ENCODE measurements at places on chromosomes 1 and 21.

DNA sequence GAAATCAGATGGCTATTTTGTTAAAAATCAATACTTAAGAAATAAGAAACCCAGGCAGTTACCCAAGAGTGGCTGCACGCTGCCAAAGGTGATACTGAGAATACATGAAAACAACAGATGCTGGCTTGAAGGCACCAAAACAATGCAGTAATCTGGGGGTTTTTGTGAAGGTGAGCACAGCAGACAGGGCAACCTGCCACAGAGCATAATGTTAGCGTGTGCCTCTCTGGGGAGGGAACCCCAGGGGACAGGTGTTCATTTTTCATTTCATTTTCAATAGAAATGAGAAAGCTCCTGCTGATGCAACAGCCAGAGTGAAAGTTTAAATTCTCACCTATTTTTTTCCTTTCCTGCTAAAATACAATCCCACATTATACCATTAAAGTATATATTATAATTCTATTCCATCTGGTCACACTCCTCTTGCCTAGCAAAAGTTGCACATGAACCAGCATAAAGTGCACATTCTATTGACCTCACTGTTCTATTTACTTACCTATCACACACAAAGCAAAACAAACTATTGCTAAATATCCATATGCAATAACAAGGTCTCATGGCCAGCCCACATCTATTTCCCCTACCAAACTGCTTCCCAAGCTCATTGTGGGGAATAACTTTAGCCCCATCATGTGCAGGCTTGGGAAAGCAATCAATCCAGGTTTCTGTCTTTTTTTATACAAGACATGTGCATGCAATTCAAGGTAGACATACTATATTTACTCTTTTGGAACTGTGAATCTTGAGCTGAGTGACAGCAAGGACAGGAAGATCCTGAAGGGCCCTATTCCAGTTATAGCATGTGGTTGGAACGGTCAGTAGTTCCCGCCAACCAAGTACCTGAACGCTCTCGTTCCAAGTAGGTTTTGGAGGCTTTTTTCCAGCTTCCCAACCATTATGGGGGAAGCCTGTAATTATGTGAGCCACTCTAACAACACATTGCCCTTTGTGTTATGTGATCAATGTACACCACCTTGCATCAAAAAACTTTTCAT, 173.6 kb downstream of the RERE start:
- DNase-seq: no peak

GRCh38 chr1:246828818-246829217, 102.9 kb downstream of the AHCTF1 start:
- no peak for DNase-seq

DNA sequence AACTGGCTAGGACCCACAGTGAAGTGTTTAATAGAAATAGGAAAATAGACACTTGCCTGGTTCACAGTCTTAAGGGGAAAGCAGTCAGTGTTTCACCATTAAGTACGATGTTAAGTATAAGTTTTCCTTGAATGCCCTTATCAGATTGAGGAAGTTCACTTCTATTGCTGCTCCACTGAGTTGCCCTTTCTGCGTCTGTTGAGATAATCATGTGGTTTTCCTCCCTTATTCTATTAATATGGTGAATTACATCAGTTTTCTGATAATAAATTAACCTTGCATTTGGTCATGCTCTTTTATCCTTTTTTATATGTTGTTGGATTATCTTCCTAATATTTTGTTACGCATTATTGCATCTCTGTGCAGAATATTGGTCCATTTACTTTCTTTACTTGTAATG, 21.4 kb downstream of the UTS2 start:
- no peak for DNase-seq

DNA sequence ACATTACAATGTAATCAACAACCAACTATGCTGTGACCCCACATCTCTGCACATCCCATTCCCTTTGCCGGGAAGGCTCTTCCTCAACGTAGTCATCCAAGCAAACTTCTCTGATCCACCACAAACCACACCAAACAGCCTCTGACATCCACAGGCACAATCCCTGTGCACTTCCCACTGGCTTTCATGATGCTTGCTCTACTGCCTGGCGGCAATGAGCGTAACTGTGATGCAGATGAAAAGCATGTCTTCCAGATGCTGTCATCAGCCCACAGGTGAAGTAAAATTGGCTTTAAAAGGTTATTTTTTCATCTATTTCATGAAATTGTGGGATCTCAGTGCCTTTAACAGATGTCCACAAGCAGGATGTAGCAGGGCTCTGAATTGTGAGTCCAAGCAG, 635.2 kb downstream of the SMYD3 start:
- peak; percentile 91 for DNase-seq

DNA sequence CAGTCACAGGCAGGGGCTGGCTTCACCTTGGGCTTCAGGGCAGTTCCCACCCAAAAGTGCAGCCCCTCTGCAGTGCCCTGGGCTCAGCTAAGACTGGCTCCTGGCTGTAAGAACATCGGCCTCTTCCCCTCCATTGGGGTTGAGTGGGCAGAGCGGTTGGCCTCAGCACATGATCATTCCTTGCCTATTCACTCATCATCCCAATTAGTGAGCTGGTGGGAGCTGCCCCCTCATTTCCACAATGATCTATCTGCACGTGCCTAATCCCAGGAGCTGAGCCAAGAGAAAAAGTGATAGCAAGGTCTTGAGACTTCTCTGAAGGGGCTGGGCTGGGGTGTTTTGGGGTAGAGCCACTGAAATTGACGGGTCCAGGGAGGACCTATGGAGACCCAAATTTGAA, 133.6 kb downstream of the SYF2 start:
- DNase-seq: no peak

DNA sequence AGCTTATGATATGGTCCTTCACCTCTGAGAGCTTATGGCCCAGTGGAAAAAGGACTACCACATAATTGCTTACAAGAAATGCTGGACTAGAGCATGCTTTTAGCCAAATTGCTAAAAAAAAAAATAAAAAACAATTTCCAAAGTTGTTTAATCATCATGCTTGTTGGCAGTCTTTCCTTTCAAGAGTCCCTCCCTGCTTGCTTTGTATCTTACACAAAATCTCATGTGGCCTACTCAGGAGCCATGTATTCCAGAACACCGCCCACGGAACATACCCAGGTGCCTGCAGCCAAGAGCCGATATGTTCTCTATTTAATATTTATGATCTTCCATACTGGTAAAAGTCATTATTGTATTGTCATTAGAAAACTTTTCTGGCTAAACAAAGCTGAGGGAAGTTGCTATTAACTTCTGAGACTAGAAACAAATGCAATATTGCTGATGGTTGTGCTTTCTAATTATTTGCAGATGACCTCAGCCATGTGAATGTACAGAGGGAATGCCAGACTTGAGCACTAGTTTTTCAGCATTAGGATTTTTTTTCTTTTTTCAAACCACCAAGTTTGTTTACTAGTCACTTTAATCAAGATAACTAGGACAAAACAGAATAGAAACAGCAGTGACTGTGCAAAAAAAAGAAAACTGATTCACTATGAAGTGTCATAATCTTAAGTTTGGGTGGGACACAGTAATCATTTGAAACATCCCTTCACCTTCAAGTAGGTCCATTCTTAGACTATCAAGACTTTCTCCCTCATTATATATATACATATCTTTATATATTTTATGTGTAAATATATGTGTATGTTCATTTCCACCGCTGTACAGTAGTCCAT, 129.3 kb upstream of the GORAB start:
- peak; percentile 23 for DNase-seq

DNA sequence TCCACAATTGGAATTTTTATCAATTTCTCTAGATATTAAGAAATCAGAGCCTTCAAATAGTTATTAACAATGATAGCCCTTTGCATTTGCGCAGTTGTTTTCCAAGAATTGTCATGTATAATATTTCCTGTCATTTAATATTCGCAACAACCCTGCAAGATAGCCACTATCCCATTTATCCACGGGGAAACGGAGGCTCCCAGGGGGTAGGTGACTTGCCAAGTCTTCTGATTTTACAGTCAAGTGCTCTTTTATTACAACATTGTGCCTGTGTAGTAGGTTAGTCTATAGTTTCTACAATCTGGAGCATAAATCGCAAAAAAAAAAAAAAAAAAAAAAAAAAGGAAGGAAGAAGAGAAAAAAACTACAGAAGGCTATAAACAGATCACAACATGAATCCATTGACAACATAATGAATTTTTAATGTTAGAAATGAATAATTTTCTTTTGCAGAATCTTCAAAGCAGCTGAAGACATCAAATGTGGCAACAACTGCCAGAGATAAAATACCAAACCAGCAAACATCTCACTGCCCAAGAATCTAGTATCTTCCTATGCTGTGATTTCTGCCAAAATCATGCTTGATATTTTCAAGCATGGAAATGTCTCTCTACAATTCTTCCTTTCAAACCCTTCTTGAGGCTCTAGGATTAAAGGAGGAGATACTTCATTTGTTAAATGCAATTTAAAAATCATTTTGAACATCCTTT, 125.5 kb downstream of the PTPN14 start:
- no peak for DNase-seq

GRCh38 chr1:187261637-187262036, 432.9 kb downstream of the PLA2G4A start:
- no peak for DNase-seq

DNA sequence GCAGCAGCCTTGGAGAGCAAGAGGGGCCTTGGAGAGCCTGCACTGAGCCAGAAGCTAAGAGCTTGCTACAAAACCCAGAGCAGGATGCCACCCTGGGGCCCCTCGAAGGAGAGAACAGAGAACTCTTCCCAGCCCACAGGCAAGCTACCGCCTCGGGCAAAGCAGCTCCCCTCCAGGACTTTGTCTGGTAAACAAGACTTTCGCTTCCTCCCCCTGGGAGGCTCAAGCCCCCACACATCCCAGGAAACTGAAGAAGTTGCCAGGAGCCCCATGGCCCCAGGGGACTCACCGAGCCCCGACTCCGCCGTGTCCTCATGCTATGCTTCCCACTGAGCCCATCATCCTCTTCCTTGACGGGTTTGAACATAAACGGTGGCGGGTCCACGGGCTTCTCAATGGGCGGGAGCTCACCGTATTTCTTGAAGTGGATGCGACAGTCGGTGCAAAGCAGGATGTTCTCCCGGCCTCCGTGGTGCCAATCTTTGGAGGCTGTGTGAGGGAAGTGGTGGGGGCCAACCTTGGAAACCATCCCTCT, 45.9 kb downstream of the SLC45A1 start:
- DNase-seq: no peak

GRCh38 chr21:17769447-17769845, 49.7 kb downstream of the C21orf91 start:
- no peak for DNase-seq

DNA sequence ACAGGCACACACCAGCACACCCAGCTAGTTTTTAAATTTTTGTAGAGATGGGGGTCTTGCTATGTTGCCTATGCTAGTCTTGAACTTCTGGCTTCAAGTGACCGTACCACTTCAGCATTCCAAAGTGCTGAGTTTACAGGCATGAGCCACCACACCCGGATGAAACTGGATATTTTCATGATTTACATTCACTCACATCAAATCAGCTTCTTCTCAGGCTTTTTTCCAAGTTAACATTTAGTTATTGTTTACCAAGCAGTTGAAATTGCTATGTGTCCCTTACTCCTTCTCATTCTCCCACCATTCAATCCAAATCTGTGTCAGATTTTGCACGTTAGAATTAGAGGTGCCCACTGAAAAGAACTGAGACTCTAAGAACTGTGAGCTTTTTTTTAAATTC, 18.4 kb downstream of the RIT1 start:
- peak; percentile 83 for DNase-seq

- no peak for DNase-seq
Observed at GRCh38 chr1:59317780-59318179, 20.9 kb downstream of the FGGY start.

DNA sequence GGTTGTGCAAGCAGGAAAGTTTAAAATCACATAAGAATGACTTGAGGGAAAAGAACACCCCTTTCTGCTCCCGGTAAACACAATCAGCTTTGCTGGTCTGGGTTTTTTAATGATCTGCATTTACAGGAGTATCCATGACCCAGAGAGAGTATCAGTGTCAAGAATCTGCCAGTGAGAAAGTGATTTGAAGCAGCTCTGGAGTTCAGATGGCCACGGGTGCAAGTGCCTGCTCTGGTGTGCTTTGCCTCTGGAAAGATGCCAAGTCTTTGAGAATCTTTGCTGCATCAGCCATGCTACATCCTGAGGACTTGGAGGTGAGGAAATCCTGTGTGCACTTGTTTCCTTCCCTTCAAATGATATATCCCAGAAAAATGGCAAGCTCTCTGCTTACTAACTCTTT, 18.6 kb upstream of the MYSM1 start:
- no peak for DNase-seq

DNA sequence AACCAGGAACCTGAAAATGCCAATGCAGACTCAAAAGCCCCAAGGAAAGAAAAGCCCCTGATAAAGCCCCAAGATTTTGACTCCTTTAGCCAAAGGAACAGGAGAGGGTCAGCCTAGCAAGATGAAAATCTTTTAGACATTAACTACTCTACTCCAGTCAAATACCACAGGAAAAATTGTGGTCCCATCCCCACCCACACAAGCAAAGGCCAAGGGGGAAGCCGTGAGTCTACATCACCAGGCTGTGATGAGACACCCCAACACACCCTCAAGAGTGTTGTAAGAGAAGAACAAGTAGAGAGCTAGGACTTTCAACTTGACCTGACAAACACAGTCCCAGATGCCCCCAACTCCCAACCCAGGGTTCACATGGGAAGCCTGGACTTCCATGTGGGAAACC, 192.8 kb upstream of the NR5A2 start:
- no peak for DNase-seq

- no peak for DNase-seq
Observed at GRCh38 chr1:212410231-212410820, 4.4 kb downstream of the PACC1 start.

GRCh38 chr1:47003896-47004403, 19.5 kb upstream of the CYP4X1 start:
- no peak for DNase-seq

- no peak for DNase-seq
Observed at GRCh38 chr21:33122507-33122906, 52.6 kb downstream of the OLIG1 start.

- DNase-seq: peak; percentile 77
Observed at GRCh38 chr1:161177112-161177935, at the start of gene B4GALT3. Gene B4GALT3, minus strand, starts transcription at chr1:161177507. Its CDS starts 1,447 bp downstream, at chr1:161176060.

DNA sequence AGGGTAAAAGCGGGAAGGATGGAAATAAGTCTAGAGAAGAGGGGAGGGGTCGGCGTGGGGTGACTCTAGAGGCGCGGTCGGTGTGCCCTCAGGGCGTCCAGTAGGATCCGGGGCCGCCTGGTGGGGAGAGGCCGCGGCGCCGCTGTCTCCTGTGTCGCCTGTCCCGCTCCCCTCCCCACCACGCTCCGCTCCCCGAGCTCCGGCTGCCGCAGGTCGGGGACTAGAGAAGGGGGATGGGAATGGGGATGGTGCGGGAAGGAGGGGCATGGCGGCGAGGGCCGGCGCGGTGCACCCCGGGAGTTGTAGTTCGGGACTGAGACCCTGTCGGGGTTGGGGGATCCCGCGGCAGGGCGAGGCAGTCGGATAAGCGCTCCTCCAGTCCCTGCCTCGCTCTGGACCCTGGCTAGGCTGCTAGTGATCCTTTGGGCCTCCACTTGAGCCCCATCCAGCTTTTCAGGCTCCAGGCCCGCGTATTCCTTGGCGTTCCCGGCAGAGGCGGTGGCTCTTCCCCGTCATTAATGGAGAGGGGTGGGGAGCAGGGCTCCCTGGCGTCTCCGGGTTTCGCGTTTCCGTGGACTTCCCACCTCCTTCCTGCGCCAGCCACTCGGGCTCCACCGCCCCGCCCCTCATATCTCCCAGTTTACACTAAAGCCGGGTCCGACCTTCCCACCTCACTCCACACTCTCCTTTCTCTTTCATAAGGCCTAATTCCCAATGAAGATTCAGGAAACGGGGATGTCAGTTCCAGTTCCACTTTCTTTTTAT, at the start of gene ENTREP3:
TSS of gene ENTREP3 (minus strand) at position 241 of the 765 bp plus-strand sequence. CDS start 606 bp downstream, outside the sequence.
- peak; percentile 82 for DNase-seq

GRCh38 chr1:172609528-172609927, 49.4 kb upstream of the FASLG start:
- DNase-seq: no peak

- no peak for DNase-seq
Observed at GRCh38 chr1:62196086-62196690, 1.5 kb downstream of the L1TD1 start.
